ENCODE measurements at places on chromosomes 2 and 18.

DNA sequence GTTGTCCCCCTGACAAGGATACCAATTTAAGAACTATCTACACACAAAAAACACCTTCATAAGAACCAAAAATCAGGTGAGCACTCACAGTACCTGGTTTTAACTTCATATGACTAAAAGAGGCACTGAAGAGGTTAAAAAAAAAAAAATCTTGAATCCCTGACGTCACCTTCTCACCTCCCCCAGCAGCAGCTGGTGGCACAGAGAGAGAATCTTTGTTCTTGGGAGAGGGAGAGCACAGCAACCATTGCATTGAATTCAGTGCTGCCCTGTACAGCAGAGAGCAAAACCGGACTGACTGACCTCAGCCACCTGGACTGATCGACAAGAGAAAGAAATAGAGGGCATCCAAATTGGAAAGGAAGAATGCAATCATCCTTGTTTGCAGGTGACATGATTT is 566.0 kb downstream of the TMX3 start:
- no peak for DNase-seq

DNA sequence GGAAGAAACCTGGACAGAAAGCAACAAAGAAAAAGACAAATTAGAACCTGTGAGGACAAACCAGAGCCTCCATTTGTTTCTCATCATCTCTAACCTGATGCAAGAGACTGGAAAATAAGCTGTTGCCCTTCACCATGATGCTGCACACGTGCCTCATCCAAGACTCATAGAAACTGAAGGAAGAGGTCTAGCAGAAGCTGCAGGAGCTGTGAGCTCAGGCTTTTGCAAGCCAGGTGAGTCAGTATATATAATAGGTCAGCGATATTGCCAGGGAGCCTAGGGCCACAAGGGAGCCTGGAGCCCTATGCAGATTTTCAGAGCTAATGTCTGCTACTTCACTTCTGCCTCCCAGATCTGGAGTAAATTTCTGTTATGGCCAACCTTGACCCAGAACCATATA is 163.1 kb downstream of the LNPK start:
- no peak for DNase-seq

GRCh38 chr2:36300697-36301096 is 54.9 kb upstream of the CRIM1 start:
- no peak for DNase-seq

GRCh38 chr2:55148269-55148668 is 83.8 kb downstream of the CLHC1 start:
- DNase-seq, result no peak

GRCh38 chr2:13652531-13653313 is 936.0 kb downstream of the TRIB2 start:
- DNase-seq, result no peak

DNA sequence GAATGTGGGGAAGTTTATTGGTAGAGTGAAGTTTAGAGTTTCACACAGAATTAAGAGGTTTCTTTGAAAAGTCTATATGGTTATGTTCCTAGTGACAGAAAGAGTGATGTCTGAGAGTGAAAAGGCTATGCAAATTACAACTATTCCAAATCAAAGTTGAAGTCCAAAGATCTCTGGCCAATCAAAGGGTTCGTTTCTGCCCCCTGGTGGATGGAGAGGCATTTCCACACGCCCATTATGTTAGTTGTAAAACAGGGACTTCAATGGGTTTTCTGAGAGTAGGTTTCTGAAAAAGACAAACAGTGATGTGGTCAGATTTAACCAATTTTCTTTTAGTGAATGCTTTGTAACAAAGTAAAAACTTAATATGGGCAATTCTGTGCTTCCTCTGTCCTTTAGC is 441.5 kb upstream of the POU3F3 start:
- peak; percentile 23 for DNase-seq

GRCh38 chr18:3916082-3916481 is 466.1 kb downstream of the TGIF1 start:
- no peak for DNase-seq

GRCh38 chr18:48694295-48694694 is 155.5 kb downstream of the CTIF start:
- no peak for DNase-seq

DNA sequence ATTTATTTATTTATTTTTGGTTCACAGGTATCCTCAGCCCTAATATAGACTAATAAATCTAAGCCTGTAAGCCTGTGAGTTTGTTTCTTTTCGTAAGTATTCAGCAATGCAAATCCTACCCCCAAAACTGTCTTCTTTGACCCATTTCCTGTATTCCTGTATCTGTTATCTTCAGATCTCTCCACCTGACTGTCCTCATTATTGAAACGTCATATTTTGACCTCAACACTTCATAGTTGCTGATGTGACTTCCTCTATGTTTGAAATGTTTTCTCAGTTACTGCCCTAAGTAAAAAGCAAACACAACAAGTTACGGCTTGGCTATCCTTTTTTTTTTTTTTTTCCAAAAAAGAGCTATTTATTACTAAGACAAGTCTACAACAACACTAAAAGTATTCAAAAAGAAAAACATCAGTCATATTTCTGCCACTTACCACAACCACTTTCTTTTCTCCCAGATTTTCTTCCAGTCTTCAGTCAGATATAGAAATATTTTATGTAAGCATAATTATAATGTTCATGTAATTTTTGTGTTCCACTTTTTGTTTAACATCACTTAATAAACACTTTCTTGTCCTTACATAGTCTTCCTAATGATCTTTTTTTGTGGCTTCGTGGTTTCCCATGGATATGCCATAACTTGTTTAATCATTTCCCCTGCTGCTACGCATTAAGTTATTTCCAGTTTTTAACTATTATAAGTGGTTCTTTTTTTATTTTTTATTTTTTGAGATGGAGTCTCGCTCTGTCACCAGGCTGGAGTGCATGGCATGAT is 45.0 kb upstream of the EML4 start:
- DNase-seq, result no peak

DNA sequence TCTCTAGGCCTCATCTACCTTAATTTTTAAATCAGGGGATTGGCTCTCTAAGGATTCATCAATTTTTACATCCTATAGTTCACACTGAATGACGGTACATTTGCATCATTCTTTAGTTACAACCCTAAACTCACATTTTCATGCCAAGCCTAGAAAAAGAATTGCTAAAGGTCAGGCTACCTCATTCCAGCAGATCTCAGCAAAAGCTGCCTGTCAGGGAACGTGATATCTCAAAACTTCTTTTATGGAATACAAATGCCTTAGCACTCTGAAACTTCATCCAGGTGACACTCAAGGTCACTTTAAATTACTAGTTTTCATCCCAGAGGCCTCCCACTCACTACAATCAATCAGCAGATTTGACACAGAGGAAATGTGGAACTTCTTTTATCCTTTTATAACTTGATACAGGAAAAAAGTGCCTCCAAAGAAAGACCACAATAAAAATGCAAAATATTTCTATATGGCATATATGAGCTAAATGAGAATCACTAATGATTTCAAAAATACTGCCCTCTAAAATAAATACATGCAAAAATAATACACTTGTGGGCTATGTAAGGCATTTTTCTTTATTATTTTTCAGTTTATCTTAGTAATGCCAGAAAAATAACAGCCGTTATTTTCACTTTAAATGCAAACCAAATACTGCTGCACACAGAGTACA is 91.5 kb downstream of the ARHGEF33 start:
- DNase-seq, result no peak

- DNase-seq, result no peak
Measured at GRCh38 chr18:13532406-13533075, 193.8 kb downstream of the FAM210A start.
